ENCODE measurements at places on chromosomes 2 and 18.

DNA sequence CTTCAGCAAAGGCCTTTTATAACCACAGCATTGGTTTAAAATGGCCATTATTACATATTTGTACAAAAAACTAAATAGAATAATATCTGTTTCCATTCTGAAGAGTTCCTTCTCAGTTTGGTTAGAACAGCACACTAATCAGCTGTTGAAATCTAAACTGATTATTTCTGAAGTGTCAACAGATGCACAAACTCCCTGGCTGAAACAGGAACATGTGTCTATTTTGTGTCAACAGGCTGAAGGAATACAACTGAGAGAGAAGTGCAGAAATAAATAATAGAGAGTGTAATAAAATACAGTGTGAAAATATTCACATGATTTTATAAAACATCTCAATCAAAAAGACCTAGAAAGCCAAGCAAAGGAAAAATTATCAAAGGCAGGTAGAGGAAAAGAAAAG, 29.7 kb downstream of the IKZF2 start:
- DNase-seq = no peak

DNA sequence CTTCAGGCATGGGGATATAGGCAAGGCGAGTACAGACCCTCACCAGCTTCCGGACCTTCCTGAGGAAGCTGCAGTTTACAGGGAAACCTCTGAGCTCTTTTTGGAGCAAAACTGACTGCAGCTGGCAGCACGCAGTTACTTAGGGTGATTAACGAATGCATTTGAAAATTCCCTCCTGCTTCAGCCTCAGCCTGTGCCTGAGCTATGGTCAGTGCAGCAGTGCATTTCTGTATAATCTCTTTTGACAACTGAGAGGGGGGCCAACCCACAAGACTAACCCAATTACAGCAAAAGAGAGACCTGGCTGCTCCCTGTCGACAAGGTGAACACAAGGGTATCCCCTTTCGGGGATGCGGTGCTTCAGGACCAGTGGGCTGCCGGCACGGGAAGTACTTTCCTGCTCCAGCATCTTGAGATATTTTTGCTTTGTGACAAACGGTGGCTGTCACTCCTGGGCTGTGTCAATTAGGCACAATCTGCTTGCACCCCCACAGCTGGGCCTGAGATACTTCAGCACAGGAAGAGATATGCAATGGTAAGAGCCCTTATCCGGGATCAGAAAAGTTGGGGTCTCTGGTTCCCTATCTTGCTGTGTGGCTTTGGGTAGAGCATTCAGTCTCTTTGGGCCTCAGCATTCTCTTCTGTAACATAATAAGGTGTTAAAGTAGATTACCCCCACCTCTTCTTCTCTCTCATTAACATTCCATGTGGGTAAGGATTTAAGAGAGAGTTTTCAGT, 141.0 kb downstream of the TMEM17 start:
- DNase-seq = no peak

DNA sequence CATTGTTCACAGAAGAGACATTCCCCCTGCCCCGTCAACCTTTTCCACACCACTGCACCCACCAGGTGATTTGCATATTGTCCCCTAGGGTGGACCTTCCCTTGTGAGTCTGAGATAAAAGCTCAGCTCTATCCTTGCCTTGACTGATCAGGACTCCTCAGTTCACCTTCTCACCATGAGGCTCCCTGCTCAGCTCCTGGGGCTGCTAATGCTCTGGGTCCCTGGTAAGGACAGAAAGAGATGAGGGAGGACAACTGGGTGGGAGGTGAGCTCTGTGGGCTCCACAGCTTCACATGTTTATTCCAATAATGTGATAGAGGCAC, 1160.1 kb downstream of the RPIA start:
- DNase-seq = no peak

GRCh38 chr2:167345559-167345958, 457.3 kb downstream of the XIRP2 start:
- no peak for DNase-seq

Data from frontal cortex (tissue), 4 donors.